ENCODE measurements at places on chromosomes 3 and 15.

- no peak for DNase-seq
Measured at GRCh38 chr15:57458356-57458781, 82.1 kb downstream of the CGNL1 start.

GRCh38 chr15:31953478-31953877 is 76.8 kb upstream of the CHRNA7 start:
- DNase-seq = no peak

DNA sequence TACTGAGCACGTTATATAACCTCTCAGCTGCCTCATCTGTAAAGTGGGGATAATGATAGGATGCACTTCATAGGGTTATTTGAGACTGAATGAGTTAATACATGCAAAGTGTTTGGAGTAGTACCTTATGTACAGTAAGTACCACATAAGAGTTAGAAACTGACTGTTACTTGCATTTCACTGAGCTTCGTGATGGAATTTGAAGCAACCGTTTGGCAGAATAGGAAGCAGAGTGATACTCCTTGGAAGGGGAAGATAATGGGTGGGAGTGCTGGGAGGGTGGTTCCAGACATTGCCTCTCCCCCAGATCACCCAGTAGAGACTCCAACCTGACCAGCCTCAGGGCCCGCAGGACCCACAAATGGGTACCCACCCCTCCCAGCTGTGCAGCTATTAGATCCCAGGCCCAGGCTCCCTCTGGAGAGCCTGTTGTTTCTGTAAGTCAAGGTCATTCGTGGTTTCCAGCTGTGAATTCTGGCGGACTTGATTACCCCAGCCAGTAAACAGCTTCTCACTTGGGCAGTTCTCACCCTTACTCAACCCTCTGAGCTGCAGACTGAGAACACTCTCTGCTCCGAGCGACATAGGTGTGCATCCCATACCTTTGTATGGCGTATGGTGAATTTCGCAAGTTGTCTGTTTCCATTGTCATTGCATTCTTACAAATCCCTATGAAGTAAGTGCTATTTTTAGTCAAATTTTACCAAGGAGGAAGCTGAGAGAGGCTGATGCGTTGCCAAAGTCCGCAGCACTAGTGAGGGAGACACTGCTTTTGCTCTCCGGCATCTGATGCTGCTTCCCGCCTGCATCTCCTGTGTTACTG is 11.1 kb downstream of the ALPK3 start:
- no peak for DNase-seq

DNA sequence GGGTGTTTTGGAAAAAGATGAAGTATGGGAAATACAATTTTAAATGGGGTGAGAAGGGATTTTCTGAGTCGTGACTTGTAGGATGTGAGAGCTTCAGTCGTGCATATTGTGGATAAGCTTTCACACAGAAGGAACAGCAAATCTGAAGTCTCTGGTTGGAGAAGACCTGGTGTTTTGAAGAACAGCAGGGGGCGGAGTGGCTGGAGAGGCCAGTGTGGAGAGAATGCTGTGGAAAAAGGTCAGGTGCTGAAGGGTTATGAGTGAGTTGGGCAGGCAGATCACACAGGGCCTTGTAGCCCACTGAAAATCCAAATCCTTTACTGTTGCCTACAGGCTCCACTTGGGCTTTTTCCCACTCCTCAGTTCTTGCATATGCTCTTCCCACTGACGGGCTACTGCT is 14.1 kb upstream of the SCAANT1 start:
- DNase-seq = no peak

DNA sequence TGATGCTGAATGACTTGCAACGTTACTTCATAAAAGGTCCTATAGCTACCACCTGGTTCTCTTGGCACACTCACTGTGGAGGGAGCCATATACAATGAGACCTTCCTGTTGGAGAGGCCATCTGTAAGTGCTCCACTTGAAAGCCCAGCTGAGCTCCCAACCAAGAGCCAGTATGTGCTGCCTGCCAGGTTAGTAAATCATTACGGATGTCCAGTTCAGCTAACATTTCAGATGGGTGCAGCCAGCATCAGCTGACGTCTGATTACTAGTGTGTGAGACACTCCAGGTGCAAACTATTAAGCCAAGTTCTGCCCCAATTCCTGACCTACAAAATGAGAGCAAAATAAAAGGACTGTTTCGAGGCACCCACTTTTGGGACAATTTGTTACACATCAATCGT is 274.4 kb upstream of the ROBO2 start:
- DNase-seq = no peak

DNA sequence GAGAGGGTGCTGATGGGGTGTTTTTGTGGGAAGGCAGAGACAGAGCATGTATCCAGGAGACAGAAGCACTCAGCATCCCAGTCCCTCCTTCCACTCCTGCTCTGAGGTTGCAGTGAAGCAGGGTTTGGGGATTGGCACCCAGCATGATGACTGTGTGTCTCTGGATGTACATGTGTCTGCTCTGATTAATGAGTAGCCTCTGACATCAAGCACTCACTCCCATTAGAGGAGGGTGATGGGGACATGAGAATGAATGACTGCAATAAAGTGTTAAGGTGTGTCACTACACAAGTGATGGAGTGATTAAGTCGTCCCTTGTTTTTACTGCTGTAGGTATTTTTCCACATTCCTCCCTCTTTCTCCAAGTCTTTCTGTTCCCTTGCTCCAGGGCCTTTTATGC is 9.6 kb upstream of the MYZAP start:
- no peak for DNase-seq

GRCh38 chr3:25558796-25559195 is 105.9 kb downstream of the TOP2B start:
- no peak for DNase-seq

GRCh38 chr3:48407542-48408099 is 22.3 kb downstream of the PLXNB1 start:
- no peak for DNase-seq

- no peak for DNase-seq
Measured at GRCh38 chr3:107791027-107791426, 268.3 kb downstream of the BBX start.

DNA sequence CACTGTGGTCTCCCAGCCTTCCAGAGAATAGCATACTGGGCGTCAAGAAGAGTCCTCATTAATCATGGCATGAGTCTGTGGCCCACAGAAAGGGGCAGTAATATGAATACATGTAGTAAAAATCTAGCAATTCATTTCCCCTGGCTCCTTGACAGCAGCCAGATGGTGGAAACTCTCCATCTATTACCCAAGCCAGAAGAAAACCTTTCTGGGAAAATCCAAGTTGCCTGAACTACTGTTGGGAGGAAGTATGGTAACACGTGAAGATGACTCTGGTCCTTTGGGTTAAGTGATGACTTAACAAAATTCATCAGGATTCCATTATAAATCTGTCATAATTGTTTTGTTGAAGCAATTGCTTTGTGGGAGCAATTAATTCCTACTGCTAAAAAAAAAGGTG is 530.5 kb downstream of the FHIT start:
- DNase-seq = no peak

DNA sequence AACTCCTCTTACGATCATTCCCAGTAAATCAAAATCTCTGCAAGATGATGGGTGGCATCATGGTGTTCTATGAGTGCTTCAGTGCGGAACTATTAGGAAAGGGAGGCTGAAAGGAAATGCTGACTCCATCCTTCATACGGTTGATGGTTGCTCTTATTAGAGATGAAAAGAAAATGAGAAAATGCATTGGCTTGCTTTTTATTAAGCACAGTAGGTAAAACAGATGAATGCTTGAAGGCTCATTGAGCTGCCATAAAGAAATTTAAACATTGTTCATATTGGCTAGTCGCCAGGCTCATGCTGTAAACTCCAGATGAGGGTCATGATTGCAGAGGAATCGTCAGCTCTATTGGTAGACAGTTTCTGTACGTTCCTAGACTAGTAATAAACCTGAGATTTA is 115.8 kb downstream of the EPHA3 start:
- DNase-seq = no peak

- no peak for DNase-seq
Measured at GRCh38 chr3:177335728-177336127, 138.4 kb upstream of the TBL1XR1 start.

- no peak for DNase-seq
Measured at GRCh38 chr3:194797555-194798250, 112.0 kb downstream of the FAM43A start.

- DNase-seq = no peak
Measured at GRCh38 chr15:57792724-57793449, 86.4 kb downstream of the POLR2M start.

DNA sequence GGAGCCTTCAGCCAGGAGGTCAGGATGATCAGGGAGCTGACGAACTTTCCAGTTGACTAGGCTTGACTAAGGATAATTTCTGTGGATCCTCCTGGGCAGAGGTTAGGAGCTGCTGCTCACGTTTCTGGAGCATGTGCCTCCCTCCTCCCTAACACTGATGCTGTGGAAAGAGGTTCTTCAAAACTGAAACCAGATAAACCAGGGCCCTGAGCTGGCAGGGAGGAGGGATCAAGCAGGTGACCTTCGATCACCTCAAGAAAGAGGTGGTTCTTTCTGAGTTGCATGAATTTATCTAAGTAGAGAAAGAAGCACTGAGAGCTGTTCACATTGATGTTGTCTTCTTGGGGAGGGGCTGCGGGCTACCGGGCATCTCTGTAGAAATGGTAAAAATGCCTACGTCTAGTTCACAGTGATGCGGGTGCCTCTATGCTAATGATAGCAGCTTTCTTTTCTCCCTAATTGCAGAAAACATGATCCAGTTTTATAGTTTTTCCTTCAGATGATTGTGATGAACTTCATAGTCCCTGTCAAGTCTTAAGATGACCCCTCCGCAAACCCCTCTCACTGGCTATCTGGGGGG is 332.7 kb upstream of the LRRFIP2 start:
- DNase-seq = no peak

GRCh38 chr3:96319166-96319565 is 495.2 kb upstream of the EPHA6 start:
- DNase-seq = no peak

DNA sequence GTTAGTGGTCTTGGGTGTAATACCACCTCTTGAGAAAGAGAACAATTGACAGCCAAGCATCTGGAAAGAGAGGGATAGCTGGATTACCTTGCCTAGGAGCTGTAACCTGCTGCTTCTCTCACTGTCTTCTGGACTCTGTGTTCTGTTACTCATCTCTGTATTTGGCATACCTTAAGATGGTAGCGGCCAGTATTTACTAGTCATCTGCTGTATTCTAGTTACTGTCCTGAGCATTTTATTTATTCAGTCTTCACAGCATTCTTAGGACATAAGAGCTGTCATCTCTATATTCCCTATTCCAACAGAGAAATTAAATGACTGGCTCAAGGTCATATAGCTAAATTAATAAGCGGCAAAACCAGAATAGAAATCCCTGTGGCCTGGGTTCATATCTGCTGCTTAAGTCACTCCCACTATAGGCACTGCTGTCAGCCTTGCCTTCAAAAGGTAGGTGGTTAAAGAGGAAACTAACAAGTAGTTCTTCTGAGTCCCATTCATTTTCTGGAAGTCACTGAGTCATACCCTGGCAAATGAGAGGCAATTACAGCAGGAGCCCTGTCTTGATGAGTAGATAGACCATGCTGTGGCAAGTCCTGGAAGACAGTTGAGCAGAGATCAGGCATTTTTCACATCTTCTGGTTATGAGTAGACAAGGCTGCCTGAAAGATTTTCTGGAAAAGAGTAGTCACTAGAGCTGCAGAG is 68.2 kb downstream of the RAB7A start:
- no peak for DNase-seq

DNA sequence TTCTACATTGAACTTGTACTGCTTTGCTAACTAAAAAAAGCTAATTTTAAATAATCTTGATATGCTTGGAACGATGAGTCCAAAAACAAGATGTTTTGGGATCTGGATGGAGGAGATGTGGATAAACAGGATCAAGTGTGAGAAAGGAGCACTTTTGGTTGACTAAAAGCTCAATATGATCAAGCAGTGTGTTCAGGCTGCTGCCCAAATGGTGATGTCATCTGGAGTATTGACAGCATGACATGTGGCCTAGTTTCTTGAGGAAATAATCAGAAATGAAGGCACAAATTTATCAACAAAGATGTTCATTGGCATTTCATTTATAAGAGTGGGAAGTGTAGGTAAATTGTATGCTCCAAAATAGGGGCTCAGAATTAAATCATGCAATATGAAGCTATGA is 161.2 kb downstream of the SOX2 start:
- DNase-seq = no peak

- DNase-seq = no peak
Measured at GRCh38 chr3:71930056-71930991, 145.4 kb upstream of the PROK2 start.

- no peak for DNase-seq
Measured at GRCh38 chr3:178201714-178202113, 334.5 kb upstream of the KCNMB2 start.

- DNase-seq = no peak
Measured at GRCh38 chr3:31105011-31105410, 210.6 kb upstream of the GADL1 start.

DNA sequence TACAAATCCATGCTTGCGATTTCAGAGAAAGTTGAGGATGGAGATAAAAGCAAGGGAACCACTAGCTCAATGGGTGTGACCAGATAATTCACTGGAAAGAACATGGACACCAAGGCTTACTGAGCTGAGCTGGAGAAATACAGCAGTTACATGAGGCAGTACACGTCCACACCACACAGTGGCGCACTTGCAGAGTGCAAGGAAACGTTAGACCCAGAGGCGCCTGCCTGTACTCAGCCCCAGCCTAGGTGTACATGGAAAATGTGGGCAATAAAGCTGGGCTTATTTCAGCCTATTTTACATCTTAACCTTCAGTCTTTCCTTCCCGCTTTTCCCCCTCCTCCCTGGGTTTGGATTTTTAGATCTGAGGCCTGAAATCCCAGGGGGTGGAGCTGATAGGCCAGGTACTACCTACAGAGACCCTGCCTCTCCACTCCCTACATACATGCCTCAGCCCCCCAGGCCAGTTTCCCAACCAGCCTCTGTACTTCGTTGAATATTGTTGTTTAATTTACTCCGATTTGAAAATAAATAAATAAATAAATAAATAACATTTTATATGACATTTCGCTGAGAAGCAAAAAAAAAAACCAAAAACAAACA is 60.1 kb downstream of the PCOLCE2 start:
- DNase-seq = peak; percentile 7

- no peak for DNase-seq
Measured at GRCh38 chr3:66644549-66644948, 143.7 kb upstream of the LRIG1 start.

GRCh38 chr3:35200056-35200455 is 439.3 kb upstream of the ARPP21 start:
- no peak for DNase-seq

GRCh38 chr3:103796068-103796467 is 1361.3 kb downstream of the ZPLD1 start:
- DNase-seq = no peak

All from activated CD8-positive, alpha-beta memory T cell treated with anti-CD3 and anti-CD28 coated beads for 4 hours (primary cell).